PC-3 (cell line): ENCODE measurements at places on chromosomes 7 and 10. TPM values are rescaled to one million over a fixed set of nuclear protein-coding genes. Genes with fewer than 3 reads are reported as not detected.

GIGYF1 gene
- total RNA-seq, result 25.9 and 26.6 TPM in 2 replicates

CLDN15 gene
- total RNA-seq, result 6.7 and 9.9 TPM in 2 replicates

WEE2 gene
- not detected in 2 replicates for total RNA-seq

NUTM2A gene
- 0.18 and 0.86 TPM in 2 replicates for total RNA-seq

LRMDA gene
- total RNA-seq, result 1.2 and 3.6 TPM in 2 replicates

CFAP43 gene
- 0.17 and 0.44 TPM in 2 replicates for total RNA-seq

FBXO24 gene
- 0.40 TPM in 1 of 2 replicates, not detected in the other for total RNA-seq

OPN1SW gene
- total RNA-seq, result not detected in 2 replicates

FAM221A gene
- total RNA-seq, result 0.75 and 5.6 TPM in 2 replicates

TMEM196 gene
- total RNA-seq, result not detected in 2 replicates

PRKCQ gene
- total RNA-seq, result not detected in 2 replicates

MMD2 gene
- total RNA-seq, result not detected in 2 replicates
